GM12891 (cell line): ENCODE measurements at places on chromosomes 11 and 22.

DNA sequence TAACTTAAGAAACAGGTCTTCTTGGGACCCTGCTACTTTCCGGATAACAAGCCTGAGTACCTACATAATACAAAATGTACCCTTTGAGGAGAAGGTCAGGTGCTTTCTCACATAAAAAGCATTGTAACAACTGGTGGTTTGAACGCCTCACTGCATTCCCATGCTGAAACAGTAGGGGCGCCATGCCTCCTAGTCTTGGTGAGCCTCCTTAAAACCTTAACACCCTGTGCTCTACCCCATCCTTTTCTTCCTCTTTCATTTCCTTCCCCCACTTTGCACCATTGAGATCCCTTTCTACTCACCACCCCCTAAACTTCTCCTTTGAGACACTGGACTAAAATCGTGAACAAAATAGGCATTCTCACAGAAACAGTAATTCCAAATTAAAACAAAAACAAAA lies 729.3 kb downstream of the NTM start:
- peak; percentile 17 for DNase-seq

DNA sequence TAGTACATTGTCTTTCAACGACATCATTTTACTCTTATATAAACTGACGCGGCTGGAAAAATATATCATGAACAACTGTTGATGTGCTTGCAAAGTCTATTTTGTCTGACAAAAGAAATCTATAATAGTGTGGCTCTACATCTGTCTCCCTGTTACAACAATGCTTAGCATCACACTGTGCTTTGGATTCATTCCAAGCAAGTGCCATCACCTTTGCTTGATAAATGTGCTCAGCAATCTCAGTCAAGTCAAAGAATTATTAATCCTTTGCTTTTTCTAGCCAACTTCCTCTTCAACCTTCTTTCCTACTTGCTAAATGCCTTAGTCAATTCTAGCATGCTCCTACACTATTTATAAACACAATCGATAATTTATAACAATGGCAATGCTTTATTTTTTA lies 140.5 kb downstream of the FCHSD2 start:
- DNase-seq = no peak

GRCh38 chr11:103877221-103877620 lies 159.2 kb upstream of the DDI1 start:
- DNase-seq = no peak

- DNase-seq = no peak
These were observed 115.8 kb downstream of the CSNK2A3 start for GRCh38 chr11:11237070-11237832.

- DNase-seq = no peak
These were observed 72.5 kb downstream of the KCNC1 start for GRCh38 chr11:17807034-17807433.

DNA sequence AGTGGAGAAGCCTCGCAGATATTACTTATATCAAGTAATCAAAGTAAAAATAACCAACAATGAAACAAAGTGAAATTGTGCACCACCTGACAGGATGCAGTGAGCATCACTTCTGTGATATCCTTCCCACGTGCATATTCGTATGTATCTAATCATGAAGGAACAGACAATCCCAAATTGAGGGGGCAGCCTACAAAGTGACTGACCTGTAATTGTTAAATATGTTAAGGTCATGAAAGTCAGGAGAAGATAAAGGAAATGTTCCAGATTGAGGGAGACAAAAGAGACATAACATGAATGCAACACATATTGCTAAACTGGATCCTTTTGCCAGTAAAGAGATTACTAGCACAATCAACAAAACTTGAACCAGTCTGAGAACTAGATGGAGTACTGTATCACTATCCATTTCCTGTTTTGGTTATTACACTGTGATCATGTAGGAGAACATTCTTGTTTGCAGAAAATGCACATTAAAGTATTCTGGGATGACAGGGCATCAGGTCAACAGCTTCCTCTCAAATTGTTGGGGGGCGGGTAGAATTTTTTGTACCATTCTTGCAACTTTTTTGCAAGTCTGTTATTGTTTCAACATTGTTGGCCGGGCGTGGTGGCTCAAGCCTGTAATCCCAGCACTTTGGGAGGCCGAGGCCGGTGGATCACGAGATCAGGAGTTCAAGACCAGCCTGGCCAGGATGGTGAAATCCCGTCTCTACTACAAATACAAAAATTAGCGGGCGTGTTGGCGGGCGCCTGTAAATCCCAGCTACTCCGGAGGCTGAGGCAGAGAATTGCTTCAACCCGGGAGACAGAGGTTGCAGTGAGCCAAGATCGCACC lies 2.0 kb downstream of the SBF2 start:
- DNase-seq = no peak

- DNase-seq = no peak
These were observed 43.1 kb upstream of the DEUP1 start for GRCh38 chr11:93287434-93287833.

- peak; percentile 17 for DNase-seq
These were observed 5.9 kb upstream of the OR52L1 start for GRCh38 chr11:5992604-5993251.

DNA sequence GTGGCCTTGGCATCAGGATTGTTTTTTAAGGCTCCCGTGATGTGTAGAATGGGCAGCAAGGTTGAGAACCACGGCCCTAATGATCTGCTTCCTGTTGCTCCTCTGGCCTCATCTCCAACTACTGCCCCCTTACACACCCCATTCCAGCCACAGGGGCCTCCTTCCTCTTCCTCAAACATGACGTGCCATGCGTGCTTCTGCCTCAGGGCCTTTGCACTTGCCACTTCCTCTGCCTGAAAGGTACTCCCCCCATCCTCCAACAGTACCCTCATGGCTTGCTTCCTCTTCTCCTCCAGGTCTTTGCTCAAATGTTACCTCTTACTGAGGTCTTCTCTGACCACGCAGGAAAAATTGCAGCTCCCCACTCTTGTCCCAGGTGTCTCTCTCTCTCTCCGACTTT lies 93.9 kb upstream of the CSNK2A3 start:
- DNase-seq = no peak

GRCh38 chr22:44019416-44019815 lies 4.7 kb upstream of the PARVB start:
- no peak for DNase-seq

- no peak for DNase-seq
These were observed 655.7 kb downstream of the METTL15 start for GRCh38 chr11:28763876-28764275.

- no peak for DNase-seq
These were observed 79.4 kb upstream of the ISX start for GRCh38 chr22:34986523-34986922.
